ENCODE measurements at places on chromosomes 11 and 22.

- DNase-seq, result no peak
Observed at GRCh38 chr11:65713212-65713969, 1.3 kb downstream of the KAT5 start.

DNA sequence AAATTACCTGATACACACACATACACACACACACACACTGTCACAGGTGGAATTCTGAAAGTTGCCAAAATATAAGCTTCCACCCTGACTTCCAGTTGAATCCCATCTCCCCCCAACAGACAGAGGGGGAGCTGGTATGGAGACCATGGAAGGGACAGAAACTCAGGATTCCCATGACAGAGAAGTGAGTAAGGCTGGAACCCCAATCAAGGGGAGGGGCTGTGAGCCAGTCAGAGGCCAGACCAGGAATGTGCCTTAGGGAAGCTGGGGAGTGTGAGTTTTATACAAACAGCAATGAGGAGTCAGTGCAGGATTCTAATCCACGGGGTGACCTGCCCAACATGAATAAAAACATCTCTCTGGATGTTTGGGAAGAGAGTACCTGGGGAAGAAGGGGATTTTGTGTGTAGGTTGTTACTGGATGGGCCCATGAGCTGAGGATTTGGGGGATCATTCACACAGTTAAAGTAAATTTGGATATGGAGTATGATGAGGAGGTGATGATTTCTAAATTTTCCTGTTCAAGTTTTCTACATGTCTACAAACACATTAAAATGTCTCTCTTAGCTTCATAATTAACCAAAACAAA is 38.7 kb upstream of the TOP3B start:
- no peak for DNase-seq

DNA sequence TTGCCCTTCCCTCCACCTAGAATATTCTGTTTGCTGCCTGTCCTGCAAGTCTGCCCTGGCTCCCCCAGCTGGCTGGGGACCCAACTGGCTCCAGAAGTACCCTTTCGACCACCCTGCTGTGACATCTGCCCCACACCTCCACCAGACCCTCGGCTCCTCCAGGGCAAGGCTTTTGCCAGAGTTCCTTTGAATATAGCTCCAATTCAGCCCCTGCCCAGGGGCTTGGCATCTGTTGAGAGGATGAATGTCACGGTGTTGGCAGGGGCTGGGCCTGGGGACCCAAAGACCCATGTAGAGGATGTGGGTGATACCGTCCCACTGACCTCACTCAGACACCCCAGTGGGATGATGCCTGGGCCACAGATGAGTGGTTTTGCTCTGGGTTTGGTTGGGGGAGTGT is 4.0 kb downstream of the NLRP6 start:
- no peak for DNase-seq

DNA sequence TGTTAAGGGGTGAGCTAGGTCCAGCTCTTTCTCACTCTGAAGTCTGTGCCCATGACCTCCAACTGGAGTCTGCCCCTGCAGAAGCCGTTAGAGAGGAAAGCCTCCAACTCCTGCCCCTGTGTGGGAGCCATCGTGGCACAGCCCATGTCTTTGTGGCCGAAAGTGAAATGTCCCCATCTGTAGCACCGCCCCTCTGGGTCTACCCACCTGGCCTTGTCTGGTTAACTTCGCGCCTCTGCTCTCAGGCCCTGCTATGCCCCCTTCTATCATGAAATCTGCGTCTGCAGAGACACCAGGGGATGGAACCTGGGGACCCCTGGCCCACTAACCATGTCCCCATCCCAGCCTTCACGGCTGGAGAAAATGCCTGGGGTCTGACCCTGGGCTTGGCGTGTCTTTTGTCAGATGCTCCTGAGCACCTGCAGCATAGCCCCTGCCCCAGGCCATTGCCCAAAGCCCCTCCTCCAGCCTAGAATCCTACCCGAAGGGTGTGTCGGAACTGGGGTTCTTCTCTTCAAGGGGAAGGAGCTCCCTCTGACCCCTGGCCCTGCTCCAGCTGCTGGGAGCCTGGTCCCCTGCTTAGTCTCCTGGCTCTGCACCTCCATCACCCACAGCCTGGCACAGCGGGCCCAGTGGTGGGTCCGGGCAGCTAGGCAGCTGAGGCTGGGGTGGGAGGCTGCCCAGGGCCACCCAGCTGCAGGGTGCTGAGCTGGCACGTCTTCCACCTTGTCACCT is 35.8 kb upstream of the HMOX1 start:
- DNase-seq, result no peak

DNA sequence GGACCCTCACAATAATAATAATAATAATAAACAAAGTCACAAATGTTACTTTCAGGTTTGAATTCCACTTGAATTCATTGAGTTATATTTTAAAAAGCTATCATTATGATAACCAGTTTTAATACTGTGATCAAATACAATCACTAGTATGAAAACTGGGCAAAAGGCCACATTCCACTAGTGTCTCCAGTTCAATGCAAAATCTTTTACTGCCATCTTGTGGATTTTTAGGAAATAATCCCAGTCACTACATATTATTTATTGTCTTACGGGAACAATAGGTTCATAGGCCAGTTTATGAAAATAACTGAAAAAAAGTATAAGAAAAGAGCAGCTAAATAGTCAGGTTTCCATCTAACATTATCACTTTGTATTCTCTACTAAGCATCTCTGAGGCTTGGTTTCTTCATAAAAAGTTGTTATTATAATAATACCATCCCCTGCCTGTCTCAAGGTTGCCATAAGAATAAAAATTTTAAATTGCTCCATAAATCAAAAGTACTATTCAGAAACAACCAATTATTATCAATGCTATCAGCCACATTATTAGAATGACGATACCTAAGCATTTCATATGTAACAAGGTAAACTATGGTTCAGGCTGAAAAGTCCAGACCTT is 533.9 kb upstream of the CCDC90B start:
- DNase-seq, result no peak

GRCh38 chr11:59560290-59560701 is 49.0 kb downstream of the OR4D9 start:
- DNase-seq, result peak; percentile 27

- DNase-seq, result no peak
Observed at GRCh38 chr11:75265851-75266531, 25.4 kb downstream of the TPBGL start.

DNA sequence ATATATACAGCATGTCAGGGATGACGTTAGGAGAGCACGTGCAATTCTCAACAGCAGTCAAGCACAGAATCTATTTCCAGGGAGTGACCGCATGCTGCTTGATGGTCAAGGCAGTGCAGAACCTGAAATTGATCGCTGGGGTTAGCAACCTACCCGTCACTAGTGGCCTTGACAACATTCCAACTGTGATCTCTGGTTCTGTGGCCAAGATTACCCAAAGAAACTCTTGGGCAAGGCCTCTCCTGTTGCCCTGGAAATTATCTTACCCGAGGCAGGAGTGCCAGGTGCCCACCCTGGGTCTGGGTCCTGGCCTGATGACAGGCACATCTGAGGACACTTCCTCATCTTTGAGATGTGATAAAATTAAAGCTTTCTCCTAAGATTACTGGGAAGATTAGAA is 2.2 kb downstream of the TM7SF2 start:
- DNase-seq, result no peak

All from NCI-H2171 (cell line).